ENCODE measurements at places on chromosomes 7 and 10.
A peak's percentile ranks its signal among the peaks of the same experiment; 100 is the strongest.

DNA sequence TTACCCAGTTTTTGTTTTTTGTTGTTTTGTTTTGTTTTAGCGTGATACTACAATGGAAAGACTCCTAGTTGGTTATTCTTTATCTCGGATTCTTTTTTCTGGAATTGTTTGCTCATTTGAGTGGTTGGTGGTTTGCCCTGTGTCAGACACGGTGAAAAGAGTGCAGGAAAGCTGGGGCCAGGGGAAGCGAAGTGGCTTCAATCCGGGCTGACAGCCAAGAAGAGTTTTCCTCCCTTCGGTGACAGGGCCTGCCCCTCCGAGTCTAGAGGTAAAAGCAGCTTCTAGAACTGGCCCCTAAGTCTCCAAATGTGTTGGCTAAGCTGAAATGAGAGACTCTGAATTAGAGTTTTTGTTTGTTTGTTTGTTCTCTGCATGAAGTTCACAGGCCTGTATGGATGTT, 5.7 kb upstream of the AP5Z1 start:
- no peak for ATAC-seq

- no peak for ATAC-seq
Measured at GRCh38 chr7:112573302-112574039, 92.7 kb downstream of the LSMEM1 start.

- ATAC-seq: no peak
Measured at GRCh38 chr10:95504246-95504691, 56.9 kb downstream of the SORBS1 start.

- ATAC-seq: no peak
Measured at GRCh38 chr10:105094048-105094447, 453.0 kb downstream of the SORCS3 start.

GRCh38 chr10:131876508-131876907, 24.3 kb upstream of the PPP2R2D start:
- ATAC-seq: no peak

GRCh38 chr7:42197451-42197850, 39.6 kb downstream of the GLI3 start:
- no peak for ATAC-seq

DNA sequence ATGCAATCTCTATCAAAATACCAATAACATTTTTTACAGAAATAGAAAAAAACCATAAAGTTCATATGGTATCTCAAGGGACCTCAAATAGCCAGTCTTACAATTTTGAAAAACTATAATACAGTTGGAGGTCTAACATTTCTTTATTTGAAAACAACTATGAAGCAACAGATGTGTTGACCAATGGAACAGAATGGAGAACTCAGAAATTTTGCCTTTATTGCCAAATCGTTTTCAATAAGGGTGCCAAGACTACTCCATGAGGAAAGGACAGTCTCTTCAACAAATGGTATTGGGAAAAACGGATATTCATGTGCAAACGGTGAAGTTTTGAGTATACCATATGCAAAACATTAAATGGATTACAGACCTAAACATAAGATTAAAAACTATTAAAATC, 470.8 kb upstream of the DPP6 start:
- ATAC-seq: no peak

DNA sequence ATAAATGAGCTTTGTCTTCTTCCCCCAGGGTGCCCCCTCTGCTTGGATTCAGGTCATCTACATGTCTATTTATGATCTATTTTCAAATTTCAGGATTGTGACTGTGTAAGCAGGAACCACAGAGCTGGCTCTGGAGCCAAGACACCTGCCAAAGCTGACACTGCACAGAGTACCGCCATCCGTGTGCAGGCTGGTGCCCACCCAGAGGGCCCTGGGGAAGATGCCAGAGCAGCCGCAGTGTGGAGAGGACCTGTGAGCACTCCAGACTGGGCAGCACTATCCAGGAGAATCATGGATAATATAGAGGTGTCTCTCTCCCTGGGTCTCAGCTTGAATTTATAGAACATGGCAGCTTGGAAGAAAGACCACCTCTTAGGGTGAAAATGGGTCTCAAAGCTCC, 577.5 kb downstream of the GRID1 start:
- no peak for ATAC-seq

GRCh38 chr7:143382126-143382790, 1.1 kb downstream of the ZYX start:
- ATAC-seq: no peak

GRCh38 chr10:122468926-122469781, 7.8 kb downstream of the HTRA1 start:
- ATAC-seq: no peak

GRCh38 chr10:97771055-97771891, 526 bp downstream of the SFRP5 start:
- peak; percentile 28 for ATAC-seq

GRCh38 chr7:4713183-4713784, 31.2 kb downstream of the FOXK1 start:
- peak; percentile 68 for ATAC-seq

- no peak for ATAC-seq
Measured at GRCh38 chr10:57098146-57098545, 737.1 kb upstream of the ZWINT start.

DNA sequence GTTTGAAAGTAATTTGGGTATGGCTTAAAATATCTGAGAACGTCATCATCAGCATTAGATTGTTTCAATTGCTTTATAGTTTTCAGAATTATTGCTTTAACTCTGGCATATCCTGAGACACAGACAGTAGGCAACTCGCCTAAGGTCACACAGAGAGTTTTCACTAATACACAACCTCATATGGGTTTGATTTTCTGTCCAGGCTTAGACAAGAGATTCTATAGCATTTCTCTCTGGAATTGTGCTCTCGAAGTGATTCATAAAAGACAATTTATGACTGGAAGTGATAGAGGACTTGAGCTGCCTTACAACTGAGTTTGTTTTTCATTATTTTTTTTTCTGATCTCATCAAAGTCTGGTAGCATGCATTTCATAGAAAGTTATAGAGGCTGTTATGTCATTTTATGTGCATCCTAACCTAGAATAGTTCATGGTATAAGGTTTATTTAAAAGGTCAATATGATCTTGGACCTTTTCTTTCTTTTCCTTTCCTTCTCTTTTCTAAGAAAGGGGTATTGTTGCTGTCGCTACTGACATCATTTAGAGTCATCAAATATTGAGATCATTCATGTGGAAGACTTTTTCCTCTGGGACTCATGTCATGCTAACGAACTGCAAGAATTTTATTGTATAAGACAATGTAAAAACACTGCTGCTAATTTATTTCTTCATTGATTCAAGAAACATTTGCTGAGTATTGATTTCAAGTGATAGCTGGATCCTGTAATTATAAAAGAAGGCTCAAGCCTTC, 278.2 kb downstream of the PLXDC2 start:
- no peak for ATAC-seq

DNA sequence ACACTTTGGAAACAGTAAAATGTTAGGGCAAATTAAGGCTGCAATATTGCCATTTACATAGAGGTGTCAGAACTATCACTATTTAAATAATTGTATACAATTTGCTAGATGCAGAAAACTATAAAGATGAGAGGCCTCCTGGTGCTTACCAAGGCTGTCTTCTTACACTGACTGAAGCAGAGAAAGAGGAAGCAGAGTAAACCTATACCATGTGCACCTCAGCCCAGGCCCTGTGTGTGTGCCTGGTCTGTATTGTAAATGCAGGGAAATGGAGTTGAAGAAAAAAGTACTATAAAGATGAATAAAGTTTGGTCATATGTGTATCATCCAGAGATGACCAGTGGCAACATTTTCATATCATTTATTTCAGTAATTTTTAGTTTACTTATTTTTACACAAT, 29.2 kb downstream of the ELMO1 start:
- ATAC-seq: no peak

DNA sequence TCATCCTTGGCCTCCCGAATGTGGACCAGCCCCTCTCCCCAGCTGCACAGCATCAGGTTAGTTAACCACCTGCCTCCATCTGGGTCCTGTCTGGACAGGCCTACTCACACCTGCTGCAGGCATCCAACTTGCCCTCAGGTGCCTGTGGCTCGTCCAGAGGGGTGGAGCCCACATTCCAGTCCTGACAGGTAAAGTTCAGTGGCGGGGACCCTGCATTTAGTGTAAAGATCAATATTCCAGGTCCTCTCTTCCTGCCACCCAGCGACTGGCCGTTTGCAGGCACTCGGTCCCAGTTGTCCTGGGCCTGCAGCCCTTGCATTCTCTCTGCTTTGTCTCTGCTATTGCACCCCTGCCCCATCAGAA, 15.0 kb downstream of the HTRA1 start:
- no peak for ATAC-seq

All from activated T-helper 17 cell treated with anti-CD3 and anti-CD28 coated beads, Interleukin-2, amount 50 U/mL, for 72 hours (primary cell).